ENCODE measurements at places on chromosomes 2 and 18.

DNA sequence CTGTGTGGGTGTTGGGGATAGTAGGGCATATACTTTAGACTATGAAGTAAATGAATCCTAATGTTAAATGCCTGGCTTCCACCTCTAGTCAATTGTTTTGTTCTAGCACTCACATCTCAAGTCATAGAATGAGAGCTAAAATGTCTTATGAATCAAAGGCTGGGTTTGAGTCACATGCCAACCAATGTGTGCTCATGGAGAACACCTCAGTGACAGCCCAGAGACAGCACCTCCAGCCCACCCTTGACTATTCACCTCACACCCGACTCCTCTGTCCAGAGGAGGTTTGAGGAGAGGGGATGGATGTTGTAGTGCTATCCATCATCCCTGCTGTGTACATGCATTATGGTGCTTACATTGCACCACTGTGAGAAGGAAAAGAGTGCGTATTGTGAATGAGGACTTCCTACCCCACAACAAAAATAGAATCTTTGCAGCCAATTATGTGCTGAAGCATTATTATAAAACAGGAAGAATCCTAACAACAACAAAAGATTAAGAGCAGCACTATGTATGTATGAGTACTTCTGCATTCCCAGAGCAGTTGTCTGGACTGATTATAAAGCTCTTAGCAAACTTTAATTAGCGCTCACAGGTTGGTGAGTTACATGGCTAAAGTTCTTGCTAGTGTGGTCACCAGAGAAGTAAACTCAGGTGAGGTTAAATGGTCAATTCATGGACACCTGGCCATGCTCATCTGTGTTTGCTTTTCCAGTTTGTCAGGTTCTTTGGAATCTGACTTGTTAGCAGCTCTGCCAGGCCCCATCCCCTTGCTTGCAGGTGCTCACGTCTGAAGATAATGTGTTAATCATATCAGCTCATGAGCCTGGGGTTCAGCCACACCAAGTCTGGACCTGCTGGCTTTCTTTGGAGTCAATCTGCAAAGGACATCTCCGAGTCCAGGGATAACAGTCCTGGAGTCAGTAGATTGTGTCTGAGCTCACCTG lies 55.3 kb upstream of the NABP1 start:
- no peak for DNase-seq

DNA sequence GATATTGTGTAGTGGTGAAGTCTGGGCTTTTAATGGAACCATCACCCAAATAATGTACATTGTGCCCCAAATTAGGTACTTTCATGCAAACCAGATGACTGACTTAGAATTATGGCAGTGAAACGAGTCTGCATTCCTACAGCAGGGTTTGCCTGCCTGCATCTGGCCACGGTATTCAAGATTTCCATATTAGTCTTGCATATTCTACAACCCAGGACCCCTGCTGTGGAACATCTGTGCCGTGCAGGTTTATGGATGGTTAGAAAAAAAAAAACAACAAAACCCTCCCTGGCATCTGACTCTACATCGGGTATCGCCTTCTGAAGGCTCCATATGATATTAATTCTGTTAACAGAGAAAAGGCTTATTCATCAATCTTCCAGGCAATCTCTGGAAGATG lies 394.8 kb downstream of the DCDC2C start:
- no peak for DNase-seq

GRCh38 chr2:173511357-173511756 lies 156.7 kb downstream of the CDCA7 start:
- no peak for DNase-seq

GRCh38 chr18:41674506-41674905 lies 280.5 kb upstream of the PIK3C3 start:
- no peak for DNase-seq

- DNase-seq = no peak
Observed at GRCh38 chr2:15738225-15738546, 146.5 kb downstream of the DDX1 start.

Data from stimulated activated CD8-positive, alpha-beta memory T cell treated with anti-CD3 and anti-CD28 coated beads, Interleukin-4, amount 100 ng/mL, for 1 hour (primary cell).